Sciatic nerve (tissue), 2 donors: ENCODE measurements at places on chromosomes 16 and 17. TPM values are rescaled to one million over a fixed set of nuclear protein-coding genes. Genes with fewer than 3 reads are reported as not detected.

The CBX1 gene
- total RNA-seq: 53.0 TPM

The TNK1 gene
- total RNA-seq: 6.1 TPM

The BCL6B gene
- total RNA-seq: 24.5 TPM

The CNGB1 gene
- total RNA-seq: not detected

The TMEM101 gene
- total RNA-seq: 17.7 TPM

The BORCS6 gene
- 14.4 TPM for total RNA-seq

The KRTAP4-1 gene
- total RNA-seq: not detected

The LIMD2 gene
- total RNA-seq: 20.7 TPM

The HOXB6 gene
- 6.3 TPM for total RNA-seq

The AGRP gene
- not detected for total RNA-seq

The HID1 gene
- total RNA-seq: 16.1 TPM

The PDILT gene
- not detected for total RNA-seq

The TNFRSF13B gene
- not detected for total RNA-seq

DNA sequence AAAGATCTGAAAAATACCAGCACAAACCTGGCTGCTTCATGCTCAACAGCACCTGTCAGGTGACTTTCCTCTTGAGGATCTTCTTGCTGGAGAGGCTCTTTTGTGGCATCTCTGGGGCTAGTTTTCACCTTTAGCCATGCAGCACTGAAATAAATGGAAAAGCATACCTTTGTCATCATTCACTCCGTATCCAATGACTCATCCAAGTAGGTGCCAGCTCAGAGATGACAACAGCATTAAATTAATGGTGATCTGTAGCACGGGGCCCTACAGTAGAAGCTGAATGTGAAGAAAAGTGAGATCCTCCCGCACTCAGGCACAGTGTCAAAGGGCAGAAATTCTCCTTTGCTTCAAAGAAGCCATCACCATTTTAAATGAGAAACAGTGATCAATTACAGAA is 32.2 kb downstream of the KIAA0753 start:
- no peak for DNase-seq

DNA sequence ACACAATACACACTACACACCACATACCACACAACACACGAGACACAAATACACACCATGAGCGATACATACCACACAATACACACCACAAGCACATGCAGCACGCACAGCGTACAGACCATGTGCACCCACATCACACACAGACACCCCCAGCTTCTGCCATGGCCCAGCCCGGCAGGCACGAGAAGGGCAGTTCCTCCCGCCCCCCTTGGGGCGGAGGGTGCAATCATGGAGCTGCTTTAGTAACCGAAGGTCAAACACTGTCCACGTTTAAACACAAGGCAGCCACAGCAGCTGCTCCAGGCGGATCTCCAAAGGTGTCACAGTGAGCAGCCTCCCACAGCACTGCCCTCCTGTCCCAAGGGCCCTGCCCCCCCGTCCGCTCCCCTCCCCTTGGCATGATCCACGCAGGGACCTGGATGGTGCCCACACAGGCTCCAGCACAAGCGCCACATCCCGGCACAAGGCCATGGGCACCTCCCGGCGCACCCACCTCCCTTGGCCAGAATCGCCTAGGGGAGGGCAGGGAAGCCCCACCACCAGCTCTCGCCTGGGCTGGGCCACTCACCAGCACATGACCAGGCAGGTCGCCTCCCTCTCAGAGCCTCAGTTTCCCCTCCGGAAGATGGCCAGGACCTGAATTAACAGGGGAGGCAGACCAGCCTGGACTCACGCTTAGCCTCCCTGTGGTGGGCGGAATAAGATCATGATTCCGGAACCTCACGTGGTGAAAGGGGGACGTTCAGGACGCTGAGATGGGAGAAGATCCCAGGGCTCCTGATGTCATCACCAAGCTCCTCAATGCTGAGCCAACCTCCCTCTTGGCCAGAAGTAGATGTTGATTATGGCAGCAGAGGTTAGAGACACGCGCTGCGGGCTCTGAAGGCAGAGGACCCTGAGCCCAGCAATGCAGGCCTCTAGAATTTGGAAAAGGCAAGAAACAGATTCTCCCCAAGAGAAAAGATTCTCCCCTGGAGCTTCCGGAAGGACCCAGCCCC is 32.6 kb upstream of the ZNF469 start:
- DNase-seq: no peak

DNA sequence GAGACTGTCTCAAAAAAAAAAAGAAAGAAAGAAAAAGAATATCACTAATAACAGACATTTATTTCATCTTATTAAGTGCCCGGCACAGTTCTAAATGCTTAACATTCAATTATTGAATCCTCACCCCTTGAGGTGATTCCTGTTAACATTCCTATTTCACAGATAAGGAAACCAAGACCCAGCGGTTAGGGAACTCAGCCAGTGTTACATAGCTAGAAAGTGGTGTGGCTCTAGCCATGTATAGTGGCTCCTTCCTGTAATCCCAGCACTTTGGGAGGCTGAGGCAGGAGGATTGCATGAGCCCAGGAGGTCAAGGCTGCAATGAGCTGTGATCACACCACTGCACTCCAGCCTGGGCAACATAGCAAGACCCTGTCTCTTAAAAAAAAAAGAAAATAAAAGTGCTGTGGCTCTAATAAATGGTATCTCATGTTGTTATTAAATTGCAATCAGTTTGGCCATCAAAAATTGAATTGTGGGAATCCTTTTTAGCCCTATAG is 28.1 kb downstream of the ZNRF1 start:
- DNase-seq: no peak

- DNase-seq: no peak
These were observed 2.1 kb downstream of the DHRS11 start for GRCh38 chr17:36593656-36594316.

DNA sequence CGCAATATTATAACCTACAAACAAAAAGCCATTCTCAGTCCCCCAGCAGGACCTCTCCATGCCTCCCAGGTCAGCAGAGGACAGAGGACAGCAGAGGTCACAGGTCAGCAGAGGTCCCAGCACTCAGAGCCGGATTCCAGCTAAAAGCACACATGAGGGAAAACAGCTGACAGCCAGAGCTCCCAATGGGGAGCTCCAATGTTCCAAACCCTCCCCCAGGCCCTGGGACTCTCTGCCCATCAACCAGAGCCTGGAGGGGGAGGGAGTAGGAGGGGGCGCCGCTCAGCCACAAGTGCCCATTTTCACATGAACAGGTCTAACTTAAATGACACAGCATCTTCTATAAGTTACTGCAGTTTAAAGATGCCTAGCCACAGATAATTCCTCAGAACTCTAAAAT is 77.5 kb downstream of the ANKRD11 start:
- DNase-seq: no peak

DNA sequence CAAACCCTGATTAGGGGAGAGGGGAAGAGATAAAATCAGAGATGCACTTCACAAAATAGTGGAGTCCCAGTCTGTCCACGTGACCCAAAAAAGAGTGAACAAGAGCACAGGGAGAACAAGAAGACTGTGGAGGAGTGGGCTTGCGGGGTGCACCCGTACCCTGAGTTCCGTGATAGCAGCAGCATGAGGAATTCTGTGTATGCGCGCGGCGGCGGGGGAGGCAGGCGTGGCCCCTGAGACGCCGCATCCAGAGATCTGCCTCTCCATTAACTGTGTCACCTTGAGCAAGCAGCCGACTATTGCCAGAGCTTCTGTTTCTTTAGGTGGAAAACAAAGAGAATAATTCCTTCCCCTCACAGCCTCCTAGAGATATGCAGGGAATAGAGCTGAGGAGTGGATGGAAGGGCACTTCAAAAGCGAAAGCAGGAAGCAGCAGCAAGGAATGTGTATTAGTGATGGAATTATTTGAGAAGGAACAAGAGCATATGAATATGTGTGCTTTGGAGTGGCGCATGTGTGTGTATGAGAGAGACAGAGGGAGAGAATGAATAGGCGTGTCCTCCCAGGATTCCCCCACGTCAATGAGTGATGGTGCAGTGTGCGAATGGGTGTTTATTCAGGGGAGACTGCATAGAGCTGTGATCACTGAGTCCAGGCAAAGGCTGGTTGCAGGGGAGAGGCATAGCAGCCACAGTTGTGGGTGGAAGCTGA is 10.4 kb upstream of the SOX9 start:
- DNase-seq: no peak

DNA sequence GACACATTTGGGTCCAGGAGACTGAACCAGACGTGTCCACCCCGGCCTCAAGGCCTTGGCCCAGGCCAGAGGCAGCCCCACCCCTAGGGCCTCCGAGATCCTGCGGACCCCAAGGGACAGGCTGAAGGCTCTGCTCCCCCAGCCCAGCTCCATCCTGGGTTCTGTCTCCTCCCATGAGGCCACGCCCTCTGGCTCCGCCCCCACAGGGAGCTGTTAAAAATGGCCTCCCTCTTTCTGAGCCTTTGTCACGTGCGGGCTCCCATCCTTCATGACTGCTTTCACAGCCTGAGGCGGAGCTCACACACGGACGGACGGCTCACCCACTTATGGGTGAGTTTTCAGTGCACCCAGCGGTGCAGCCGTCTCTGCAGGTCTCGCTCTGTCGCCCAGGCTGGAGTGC is 6.5 kb upstream of the CACNA1H start:
- no peak for DNase-seq

DNA sequence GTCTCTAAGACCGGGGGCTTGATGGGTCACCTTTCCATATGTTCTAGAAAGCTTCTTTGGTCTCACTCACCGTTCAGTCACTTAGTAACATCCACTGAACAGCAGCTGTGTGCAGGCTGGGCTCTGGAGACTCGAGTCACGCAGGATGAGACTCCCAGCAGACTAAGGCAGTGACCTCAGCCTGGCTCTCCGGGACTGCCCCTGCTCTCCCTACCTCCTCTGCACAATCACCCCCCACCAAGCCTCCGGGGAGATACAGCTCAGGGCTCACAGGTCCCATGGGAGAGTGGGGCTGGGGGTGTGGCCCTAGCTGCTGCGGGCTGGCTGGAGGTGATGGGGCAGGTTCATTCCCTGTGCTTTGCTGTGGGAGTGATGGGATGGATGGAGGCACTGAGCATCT is 14.1 kb downstream of the FLYWCH2 start:
- no peak for DNase-seq

GRCh38 chr17:34082404-34082803 is 172.7 kb upstream of the CCL2 start:
- DNase-seq: no peak

DNA sequence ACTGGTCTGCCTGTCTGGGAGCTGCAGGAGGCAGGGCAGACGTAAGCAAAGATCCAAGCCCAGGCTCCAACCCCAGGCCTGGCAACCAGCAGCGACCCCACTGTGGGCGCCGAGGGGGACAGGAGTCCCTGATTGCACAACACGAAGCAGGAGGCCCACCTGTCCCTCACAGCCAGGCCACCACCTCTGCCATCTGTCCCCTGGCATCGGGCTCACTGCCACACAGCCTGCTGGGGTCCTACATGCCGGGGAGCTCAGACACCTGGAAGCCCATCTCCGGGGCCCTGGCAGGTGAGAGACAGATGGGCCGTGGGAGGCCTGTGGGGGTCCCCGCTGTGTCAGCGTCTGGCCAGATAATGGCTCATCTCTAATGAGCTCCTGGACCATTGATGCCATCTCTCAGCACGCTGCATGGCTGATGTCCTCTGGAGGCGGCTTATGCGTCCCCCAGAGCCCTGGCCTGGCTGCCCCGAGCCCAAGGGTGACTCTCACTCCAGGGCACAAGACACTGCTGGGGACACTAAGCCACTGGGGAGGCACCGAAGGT is 11.3 kb upstream of the RASD1 start:
- DNase-seq: no peak
